ENCODE measurements at places on chromosomes 3 and 15.

DNA sequence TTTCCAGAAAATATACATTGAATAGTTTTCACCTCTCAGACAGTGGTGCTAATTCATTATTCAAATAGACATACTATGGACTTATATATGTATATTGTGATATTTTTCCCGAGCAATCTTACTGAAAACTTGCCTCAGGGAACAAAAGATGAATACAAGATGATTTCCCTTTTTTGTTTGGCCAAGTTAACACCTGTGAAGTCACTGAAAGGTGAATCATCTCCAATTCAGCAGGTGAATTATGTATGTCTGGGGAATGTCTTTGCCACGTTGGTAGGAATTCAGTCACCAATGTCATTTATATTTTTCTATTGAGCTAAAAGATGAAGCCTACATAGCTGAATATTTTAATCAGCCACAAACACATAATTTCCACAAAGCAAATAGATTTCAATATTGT is 88.2 kb downstream of the GPR156 start:
- DNase-seq, result no peak

DNA sequence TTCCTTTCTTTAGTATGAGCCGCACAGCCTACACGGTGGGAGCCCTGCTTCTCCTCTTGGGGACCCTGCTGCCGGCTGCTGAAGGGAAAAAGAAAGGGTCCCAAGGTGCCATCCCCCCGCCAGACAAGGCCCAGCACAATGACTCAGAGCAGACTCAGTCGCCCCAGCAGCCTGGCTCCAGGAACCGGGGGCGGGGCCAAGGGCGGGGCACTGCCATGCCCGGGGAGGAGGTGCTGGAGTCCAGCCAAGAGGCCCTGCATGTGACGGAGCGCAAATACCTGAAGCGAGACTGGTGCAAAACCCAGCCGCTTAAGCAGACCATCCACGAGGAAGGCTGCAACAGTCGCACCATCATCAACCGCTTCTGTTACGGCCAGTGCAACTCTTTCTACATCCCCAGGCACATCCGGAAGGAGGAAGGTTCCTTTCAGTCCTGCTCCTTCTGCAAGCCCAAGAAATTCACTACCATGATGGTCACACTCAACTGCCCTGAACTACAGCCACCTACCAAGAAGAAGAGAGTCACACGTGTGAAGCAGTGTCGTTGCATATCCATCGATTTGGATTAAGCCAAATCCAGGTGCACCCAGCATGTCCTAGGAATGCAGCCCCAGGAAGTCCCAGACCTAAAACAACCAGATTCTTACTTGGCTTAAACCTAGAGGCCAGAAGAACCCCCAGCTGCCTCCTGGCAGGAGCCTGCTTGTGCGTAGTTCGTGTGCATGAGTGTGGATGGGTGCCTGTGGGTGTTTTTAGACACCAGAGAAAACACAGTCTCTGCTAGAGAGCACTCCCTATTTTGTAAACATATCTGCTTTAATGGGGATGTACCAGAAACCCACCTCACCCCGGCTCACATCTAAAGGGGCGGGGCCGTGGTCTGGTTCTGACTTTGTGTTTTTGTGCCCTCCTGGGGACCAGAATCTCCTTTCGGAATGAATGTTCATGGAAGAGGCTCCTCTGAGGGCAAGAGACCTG is 13.2 kb downstream of the GREM1 start:
- DNase-seq, result no peak

DNA sequence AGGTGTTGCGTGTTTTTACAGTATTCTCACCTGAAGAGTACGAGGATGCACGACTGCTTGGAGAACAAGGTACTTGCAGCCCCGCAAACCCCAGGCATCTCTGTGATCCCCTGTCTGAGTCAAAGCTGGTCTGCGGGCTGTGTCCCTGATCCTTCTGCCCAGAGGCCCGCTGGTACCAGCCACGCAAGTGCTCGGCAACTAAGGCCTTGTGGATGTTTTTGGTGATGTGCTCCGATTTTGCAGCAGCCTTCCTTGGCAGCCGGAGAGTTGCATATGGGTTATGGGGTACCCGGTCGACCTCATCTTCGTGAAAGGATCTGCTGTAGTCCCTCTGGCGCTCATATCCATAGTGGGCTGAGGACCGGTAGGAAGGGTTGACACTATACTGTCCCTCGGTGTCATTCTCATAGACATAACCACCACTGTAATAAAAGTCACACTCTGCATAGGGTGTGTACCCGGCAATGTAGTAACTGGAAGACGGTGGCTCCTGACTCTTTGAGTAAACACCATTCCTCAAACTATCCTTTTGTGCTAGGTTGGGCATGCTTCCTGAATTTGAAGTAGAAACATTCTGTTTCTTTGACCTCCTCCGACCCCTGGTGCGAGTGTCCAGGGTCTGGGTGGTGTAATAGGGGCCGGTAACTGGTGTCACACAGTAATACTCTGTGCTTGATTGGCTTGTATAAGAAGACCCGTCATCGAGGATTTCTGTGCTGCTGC is 58.6 kb upstream of the LMOD3 start:
- DNase-seq, result no peak

GRCh38 chr3:130849091-130849552 is 44.8 kb upstream of the ATP2C1 start:
- no peak for DNase-seq

DNA sequence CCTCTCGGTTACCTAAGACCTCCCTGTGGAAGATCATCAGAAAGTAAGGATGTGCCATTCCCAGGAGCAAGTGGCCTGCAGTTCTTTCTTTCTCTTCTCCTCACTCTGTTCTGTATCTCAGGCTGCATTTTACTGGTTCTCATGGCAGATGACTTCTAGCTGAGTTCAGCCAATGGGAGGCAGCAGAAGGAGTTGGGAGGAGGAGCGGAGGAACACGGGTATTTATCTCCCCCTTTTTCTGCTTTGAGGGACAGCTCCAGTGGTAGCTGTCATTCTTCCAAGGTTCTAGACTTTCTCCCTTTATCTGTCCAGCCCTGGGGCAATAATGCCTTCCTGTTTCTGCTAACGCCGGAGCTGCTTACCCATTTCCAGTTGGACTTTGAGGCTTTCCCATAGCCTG is 339.9 kb downstream of the NR2F2 start:
- DNase-seq, result no peak

GRCh38 chr3:178856804-178857203 is 214.8 kb downstream of the ZMAT3 start:
- DNase-seq, result no peak

DNA sequence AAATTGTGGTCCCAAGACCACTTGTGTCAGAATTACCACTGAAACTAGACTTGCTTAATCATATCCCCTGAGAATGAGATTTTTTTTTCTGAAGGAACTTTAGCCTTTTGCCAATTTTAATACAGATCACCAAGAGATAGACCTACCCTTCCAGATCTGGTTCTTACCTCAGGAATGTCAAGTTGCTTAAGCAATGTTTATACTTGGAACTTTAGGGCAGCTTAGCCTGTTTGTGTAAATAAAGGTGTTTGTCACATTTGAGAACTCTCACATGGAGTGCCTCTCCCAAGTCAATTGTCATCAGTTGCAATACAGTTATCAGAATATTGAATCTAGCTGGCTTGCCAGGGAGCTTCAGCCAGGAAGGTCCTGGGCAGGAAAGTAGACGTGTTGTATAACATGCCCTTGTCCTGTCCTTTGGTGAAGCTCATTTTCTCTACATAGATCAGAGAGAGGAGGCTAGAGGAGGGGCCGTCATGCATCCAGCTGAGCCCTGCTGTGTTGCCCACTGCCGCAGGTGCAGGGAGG is 3.9 kb downstream of the GPD1L start:
- no peak for DNase-seq

GRCh38 chr3:160486459-160486869 is 36.9 kb upstream of the TRIM59 start:
- DNase-seq, result no peak

DNA sequence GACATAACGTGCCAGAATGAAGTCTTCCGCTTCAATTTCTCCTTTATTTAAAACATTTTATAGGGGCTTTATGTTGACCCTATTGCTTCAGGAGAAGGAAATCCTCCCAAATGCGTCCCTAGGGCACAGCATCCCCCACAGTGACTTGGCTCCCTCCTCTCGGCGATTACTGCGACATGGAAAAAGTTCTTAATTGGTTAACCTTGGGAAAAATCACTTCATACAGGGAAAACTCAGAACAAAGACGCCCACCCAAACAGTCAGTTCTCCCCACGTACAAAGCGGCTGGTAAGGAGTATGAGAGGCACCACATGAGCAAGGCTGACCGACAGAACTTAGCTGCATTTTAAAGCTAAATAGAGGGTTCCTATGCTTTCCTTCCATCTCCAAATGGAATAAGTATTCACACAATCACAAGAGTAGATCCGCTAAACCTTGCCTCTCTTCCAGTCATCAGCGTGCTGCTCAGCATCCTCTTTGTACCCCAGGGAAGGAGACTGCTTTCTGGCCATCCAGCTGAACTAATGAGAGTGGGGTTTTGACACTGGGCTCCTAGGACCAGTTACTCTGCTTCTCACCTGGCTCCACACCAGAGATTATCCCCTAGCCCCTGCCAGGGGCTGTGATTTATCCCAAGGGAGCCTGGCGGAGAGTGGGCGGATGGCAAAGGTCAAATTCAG is 415.3 kb upstream of the WNT5A start:
- DNase-seq, result no peak

- DNase-seq, result no peak
These were observed 107.7 kb downstream of the THRB start for GRCh38 chr3:24387000-24387399.

- DNase-seq, result no peak
These were observed 102.3 kb upstream of the SMAD3 start for GRCh38 chr15:66963084-66963483.

DNA sequence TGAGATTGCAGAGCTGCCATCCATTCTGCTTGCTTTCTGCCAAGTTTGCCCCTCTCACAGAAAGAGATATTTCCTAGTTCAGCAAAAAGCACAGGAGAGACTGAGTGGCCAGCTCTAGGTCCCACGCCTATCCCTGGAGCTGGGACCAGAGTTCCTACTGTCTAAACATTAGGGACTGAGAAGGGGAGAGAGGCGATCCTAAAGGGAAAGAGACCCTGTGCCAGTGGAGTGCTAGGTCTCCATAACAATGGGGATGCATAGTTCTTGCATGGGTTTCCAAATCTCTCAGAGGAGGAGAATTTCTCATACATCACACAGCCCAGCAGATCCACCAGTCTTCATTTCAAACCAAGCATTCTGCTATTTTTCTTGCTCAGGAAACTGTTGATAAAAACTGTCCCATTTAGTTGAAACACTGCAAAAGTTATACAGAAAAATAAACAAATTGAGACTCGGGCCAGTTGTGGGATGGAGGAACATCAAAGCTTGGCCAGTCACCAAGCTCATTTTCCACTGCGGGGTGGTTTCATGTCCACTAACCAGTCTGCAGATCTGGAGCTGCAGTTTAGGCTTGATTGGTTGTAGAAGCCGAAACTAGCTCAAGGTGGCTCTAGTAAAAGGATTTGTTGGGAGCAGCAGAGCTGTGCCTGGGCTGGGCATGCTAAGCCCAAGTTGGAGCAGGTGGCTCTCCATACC is 62.7 kb downstream of the EEFSEC start:
- DNase-seq, result no peak

- no peak for DNase-seq
These were observed 73.5 kb upstream of the PPIB start for GRCh38 chr15:64236156-64236894.

DNA sequence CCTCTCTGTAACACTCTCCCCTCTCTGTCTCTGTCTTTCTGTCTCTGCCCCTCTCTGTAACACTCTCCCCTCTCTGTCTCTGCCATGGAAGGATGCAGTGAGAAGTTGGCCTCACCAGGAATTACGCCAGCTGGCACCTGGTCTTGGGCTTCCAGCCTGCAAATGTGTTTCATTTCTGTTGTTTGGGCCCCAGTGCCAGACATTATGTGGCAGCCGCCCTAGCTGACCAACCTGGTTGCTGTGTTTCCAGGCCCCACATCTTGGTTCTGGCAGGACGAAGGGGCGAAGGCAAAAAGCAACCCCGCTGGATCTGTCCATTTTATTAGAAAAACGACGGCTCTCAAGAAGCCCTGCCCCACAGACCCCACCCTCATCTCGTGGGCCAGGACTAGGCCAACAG is 5.2 kb upstream of the ZXDC start:
- no peak for DNase-seq

- no peak for DNase-seq
These were observed 121.8 kb downstream of the ADAM10 start for GRCh38 chr15:58627701-58628100.

DNA sequence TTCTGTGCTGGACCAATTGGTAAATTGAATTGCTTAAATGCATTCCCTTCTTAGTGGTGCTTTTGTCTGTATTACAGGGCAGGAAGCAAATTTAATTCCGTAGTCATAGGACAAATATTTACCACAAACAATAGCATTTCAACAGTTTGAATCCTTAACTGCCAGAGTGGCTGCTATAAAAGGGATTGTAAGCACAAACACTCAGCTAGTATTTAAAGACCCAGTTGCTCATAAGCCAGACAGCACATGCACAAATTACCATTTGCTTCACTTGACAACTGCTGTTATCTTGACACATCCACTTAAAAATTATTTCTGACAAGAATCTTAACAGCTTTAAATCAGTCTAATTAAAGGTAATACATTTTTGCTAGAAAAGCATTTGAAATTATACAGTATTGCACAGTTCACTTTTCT is 490.2 kb upstream of the ADAMTS9 start:
- DNase-seq, result no peak

- no peak for DNase-seq
These were observed 109.5 kb downstream of the CGGBP1 start for GRCh38 chr3:87949189-87949878.

GRCh38 chr3:77652624-77653023 is 612.7 kb downstream of the ROBO2 start:
- no peak for DNase-seq

- no peak for DNase-seq
These were observed 64.5 kb downstream of the ADAMTS17 start for GRCh38 chr15:100277087-100277855.

DNA sequence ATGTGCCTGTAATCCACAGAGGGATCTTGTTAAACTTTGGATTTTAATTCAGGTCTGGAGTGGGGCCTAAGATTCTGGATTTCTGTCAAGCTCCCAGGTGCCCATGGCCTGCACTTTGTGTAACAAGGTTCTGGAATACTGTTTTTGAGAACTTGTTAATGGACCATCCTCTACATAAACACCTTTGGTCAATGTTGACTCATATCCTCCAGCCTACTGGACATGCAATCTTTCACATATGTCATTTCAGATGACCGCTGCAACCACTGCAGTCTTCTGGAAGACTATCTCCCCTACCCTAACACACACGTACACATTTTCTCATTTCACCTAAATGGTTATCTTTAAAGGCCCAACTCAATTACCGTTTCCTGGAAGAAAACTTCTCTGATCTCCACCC is 302.1 kb upstream of the TPRG1 start:
- no peak for DNase-seq

- DNase-seq, result no peak
These were observed 476.3 kb downstream of the AGBL1 start for GRCh38 chr15:86555939-86556338.

GRCh38 chr15:82674873-82675272 is 27.7 kb upstream of the CPEB1 start:
- DNase-seq, result no peak

GRCh38 chr3:181631901-181632300 is 79.8 kb upstream of the SOX2 start:
- no peak for DNase-seq

- no peak for DNase-seq
These were observed 153.8 kb downstream of the SHQ1 start for GRCh38 chr3:72694398-72694797.

- no peak for DNase-seq
These were observed 72.9 kb upstream of the DCBLD2 start for GRCh38 chr3:98974442-98974841.
